WERI-Rb-1 (cell line): ENCODE measurements at places on chromosomes 1 and 21.
A peak's percentile ranks its signal among the peaks of the same experiment; 100 is the strongest.

DNA sequence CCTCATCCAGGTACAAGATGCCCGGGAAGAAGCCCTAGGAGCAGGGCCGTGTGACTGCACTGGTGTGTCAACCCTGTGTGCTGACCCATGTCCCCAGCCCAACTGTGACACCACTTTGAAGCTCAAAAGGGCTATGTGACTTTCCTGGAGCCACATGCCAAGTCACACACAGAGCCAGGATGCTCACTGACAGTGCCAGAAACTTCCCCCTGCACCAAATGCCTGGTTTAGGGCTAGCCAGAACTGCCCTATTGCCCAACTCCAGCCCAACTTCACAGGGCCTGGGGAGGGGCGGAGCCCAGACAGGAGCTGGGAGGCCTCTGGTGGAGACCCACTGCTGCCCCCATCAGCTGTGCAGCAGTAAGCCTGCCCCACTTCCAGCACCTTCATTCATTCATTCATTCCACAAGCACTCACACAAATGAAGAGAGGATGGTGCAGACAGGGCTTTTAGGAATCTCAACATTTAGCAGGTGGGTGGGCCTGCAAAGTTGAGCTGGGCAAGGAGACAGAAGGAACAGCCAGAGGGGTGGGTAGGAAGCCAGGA lies 36.7 kb downstream of the KCNQ4 start:
- no peak for DNase-seq

GRCh38 chr1:73821520-73821919 lies 376.5 kb downstream of the LRRIQ3 start:
- DNase-seq = no peak

DNA sequence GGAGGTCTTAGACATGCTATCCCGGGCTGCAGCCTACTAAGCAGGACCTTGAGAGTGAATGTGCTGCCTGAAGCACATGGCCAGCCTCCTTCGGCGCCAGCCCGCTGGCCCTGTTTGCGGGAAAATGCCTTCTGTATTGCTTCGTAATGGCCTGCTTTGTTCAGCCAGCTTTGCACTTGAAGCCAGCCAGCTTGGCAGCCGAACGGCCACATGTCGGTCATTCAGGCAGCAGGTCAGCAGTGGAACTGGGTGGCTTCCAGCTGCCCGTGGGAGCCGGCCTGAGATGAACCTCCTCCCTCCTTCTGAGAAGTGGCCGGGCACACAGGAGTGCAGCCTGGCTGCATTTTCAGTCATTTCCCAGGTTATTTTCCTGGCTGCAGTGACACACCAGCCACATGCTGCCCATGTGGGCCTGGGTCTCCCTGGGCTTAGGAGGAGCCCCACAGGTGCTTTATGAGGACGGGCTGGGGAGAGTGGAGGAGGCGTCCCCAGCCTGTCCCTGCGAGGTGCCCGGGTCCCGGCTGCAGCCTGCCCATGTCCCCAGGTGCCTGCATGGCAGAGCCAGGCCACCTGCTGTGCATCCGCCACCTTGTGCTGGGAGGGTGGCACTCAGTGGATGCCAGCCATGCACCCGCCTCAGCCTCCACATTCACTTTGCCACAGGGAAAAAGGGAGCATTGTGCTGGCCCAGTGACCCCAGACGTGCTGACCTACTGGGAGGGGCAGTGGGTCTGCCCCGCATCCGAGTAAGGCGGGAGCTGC lies 103.5 kb downstream of the SIK1 start:
- no peak for DNase-seq

DNA sequence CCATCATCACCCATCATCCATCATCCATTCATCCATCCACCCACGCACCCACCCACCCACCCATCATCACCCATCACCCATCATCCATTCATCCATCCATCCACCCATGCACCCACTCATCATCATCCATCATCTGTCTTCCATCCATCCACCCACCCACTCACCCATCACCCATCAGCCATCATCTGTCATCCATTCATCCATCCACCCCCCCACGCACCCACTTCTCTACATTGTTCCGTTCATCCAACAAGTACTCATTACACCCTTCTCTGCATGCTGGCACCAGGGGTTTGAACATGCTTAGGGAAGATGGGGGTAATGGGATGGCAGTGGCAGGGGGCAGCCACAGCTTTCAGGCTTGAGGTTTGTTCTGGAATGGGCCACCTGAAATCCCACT lies 82.1 kb downstream of the ADARB1 start:
- DNase-seq = no peak

GRCh38 chr1:15684468-15685291 lies 560 bp downstream of the PLEKHM2 start:
- DNase-seq = peak; percentile 43

DNA sequence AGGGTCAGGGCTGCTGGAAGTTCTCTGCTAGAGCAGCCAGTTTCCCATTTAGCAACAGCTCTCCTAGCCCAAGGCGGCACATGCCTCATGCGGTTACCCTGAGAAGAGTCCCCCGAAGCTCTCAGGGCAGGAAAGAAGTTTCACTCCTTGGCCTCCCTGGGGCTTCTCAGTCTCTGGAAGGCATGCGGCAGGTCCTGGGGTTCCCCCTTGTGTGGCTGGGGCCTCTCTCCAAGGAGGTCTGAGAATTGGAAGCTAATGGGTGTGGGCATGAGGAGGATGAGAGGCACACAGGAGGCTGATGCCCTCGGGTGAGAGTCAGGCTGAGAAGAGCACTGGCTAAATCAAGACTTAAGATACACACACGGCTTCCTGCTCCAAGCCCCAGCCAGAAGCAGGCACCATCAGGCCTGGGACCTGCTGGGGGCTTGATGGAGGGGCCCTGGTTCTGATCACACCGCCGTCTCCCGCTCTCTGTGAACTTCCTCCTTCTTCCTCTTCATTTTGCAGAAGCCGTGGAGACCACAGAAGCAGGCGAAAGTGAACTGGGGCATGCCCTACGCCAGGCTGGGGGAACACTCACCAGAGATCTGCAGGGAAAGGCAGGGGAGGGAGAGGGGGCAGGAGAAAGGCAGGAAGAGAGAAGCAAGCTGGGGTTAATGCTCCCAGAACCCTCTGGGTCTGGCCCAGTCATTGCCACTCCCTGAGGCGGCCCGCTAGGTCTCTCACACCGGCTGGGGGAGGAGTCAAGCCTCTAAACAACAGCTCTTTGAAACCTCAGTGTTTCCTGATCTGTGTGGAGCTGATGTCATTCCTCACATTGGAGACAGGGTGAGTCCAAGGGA lies 15.1 kb downstream of the BLACAT1 start:
- peak; percentile 83 for DNase-seq

DNA sequence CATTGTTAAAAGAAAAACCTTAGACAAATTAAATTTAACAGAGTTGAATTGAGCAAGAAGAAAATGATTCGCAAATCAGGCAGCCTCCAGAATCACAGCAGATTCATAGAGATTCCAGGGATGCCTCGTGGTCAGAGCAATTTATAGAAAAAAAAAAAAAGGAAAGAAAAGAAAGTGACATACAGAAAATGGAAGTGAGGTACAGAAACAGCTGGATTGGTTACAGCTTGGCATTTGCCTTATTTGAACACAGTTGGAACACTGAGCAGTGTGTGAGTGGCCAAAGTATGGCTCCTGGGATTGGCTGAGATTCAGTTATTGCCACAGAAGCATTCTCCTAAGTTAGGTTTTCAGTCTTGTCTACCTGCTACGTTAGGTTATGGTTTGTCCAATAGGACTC lies 9.1 kb upstream of the C21orf91 start:
- no peak for DNase-seq

- DNase-seq = no peak
These were observed 135.1 kb downstream of the ADAMTS1 start for GRCh38 chr21:26710155-26710554.

DNA sequence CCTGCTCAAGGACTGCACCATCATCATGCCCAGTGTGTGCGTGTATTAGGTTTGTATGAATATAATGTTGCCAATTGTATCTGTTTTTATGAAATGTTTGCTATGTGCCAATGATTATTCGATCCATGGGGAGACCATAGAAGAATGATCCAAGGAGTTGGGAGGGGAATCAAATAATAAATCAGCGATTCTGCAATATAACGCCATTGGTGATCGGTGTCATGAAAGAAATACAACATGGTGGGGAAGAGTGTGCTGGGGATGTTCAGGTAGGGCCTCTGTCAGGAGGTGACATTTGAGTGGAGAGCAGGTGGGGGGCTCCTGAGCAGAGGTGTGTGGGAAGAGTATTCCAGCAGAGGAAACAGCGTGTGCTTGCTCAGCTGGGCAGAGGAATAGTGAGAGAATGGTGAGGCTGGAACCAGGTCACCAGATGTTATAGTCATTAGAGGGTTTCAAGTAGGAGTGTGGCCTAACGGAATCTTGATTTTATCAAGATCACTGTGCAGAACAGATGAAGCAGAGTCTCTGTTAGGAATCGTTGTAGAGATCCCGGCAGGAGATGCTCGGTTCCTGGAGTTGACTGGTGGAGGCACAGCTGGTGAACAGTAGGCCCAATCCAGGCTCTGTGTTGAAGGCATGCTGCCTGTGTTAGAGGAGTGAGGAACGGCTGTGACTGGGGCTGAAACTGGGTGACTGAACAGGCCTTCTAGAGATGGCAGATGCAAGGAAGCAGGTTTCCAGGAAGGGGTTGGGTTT lies 2.9 kb upstream of the ZNF496 start:
- no peak for DNase-seq

DNA sequence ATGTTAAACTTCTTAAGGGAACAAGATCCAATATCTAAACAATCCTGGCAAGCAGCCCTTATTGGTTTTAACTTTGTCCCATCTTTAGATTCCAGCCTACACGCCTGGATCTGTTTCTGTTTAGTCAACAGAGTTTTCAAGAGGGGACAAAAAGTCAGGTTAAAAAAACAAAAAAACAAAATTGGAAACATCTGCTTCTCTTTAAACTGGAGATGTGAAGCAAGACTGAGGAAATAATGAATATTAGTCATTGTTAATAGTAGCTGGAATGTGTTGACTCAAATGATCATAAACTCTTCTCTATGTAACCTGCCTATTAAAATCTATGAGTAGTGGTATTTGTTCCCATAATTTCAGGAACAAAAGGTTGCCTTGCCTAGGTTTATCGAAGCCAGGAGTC lies 55.0 kb downstream of the NID1 start:
- no peak for DNase-seq

- no peak for DNase-seq
These were observed 107.5 kb downstream of the CHRM3 start for GRCh38 chr1:239493811-239494414.

GRCh38 chr1:247357781-247358211 lies 26.1 kb upstream of the ZNF496 start:
- DNase-seq = no peak

DNA sequence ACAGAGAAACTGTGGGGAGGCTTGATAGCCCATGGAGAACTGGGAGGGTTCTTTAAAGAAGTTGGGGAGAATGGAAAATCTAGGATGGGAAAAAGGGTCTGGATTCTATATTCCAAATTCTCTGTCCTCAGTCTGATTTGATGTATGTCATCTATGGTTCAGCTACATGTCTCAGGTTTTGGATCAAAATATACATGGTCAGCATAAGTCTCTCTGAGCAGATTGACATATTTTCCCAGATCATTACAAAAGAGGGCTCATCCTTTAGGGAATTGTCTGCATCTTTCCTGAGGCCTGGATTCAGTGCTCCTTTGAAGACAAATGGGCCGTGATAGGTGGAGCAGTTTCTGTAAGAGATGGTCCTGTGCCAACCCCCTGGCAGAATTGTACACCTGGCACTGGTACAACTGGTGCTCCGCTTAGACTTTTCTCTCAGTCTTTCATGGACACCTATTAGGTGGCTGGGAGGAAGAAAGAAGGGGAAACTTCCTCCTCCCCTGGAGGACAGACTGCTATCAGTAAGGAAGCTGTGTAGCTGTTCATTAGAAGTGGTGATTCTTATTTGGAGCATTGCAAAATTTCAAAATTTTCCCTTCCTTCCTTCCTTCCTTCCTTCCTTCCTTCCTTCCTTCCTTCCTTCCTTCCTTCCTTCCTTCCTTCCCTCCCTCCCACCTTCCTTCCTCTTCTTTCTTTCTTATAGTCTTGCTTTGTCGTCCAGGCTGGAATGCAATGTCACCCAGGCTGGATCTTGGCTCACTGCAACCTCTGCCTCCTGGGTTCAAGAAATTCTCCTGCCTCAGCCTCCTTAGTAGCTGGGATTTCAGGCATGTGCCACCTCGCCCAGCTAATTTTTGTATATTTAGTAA lies 26.1 kb upstream of the RGL1 start:
- no peak for DNase-seq

- peak; percentile 34 for DNase-seq
These were observed 145.1 kb upstream of the SMYD2 start for GRCh38 chr1:214135886-214136285.

GRCh38 chr1:171625225-171625624 lies 3.2 kb downstream of the MYOCOS start:
- DNase-seq = no peak

GRCh38 chr1:91948501-91949355 lies 473 bp upstream of the BRDT start:
- DNase-seq = no peak

- DNase-seq = no peak
These were observed 80.2 kb downstream of the FMN2 start for GRCh38 chr1:240171907-240172306.

GRCh38 chr21:41774467-41775148 lies 7.8 kb upstream of the RIPK4 start:
- no peak for DNase-seq

DNA sequence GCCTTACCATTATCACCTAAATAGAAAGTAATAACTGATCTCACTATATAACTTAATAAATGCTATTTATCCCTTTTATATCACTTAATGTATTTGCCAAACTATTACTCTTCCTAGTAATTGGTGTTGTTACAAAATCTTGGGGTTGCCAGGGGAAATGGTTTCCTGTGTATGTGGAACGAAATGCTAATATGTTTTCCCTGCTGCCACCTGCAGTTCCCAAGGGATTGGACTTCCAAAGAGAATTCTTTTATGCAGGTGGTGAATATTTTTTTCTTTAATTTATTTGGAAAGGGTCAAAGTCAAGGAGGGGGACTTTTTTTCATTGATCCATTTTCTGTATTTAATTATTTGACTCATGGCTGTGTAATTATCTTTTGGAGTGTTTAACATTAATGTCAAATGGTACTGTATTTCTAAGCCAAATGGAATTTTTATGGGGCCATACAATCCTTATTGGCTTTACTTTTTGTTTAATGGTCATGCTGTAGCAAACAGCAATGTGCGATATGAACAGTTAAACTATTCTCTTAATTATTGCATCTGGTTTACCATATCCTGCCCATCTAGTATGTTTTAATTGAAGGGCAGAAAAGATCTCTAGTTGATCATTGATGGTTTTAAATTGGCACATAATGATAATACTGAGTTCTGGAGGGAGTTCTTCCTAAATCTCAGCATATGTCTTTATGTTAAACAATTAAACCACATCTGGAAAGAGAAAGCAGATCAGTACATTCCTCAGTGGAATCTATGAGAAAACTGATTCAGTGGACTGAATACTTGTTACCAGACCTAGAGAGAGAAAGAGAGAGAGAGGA lies 486.3 kb downstream of the TTLL7 start:
- no peak for DNase-seq

GRCh38 chr1:32702599-32703478 lies at the start of gene SYNC:
SYNC (minus strand) TSS chr1:32702770; CDS start chr1:32702660, 110 bp downstream.
- DNase-seq = peak; percentile 28

GRCh38 chr1:226187380-226187779 lies 839 bp upstream of the ACBD3 start:
- DNase-seq = no peak

GRCh38 chr1:63255153-63255552 lies 67.2 kb upstream of the FOXD3 start:
- DNase-seq = no peak

GRCh38 chr1:206568256-206568655 lies 44.0 kb downstream of the EIF2D start:
- DNase-seq = no peak

GRCh38 chr1:35725596-35725995 lies 6.9 kb upstream of the C1orf216 start:
- no peak for DNase-seq
